Stimulated activated CD8-positive, alpha-beta memory T cell treated with anti-CD3 and anti-CD28 coated beads, Interleukin-4, amount 100 ng/mL, for 1 hour (primary cell): ENCODE measurements at places on chromosomes 2 and 18.

GRCh38 chr2:191255756-191256312 lies 10.6 kb downstream of the MYO1B start:
- no peak for DNase-seq

GRCh38 chr2:240405133-240405532 lies 30.3 kb upstream of the GPC1 start:
- no peak for DNase-seq

GRCh38 chr2:111118981-111119821 lies 1.5 kb upstream of the BCL2L11 start:
- no peak for DNase-seq

- DNase-seq: no peak
These were observed 12.2 kb upstream of the DNPEP start for GRCh38 chr2:219399716-219400478.

GRCh38 chr2:181814057-181814491 lies 77.5 kb upstream of the ITPRID2 start:
- DNase-seq: no peak

DNA sequence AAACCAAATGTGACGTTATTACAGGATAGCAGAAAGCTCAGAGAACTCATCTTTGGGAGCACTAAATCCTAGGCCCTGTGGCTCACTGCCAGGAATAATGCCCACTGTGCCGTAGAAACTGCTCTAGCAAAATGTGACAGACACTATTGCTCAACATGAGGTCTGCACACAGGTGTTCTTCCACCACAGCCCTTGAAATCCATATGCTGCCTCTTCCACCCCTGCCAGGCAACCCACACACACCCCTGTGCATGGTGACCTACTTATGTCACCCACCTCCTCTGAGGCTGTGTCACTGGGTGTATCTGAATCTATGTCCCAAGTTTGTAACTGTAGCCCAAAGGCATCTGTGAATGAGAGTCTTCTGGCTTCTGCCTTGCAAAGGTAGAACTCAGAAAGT lies 66.1 kb upstream of the MBOAT2 start:
- DNase-seq: no peak

- DNase-seq: no peak
These were observed 163.1 kb downstream of the ANTXR1 start for GRCh38 chr2:69175790-69176715.

DNA sequence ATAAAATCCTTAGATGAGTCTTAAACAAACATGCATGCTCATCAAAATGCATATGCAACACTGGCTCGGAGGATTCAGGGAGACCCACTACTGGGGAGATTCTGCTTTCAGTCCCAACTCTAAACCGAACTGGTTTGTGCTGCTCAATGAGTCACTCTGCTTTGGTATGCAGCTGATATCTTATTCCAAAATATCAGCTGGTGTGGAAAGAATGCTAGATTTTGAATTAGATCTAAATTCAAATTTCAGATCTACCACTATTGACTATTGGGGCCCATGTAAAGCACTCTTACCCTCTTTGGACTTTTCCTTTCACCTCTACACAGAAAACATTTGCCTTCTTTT lies 39.2 kb upstream of the TTN start:
- DNase-seq: no peak

GRCh38 chr18:35376393-35376741 lies 770 bp downstream of the ZNF396 start:
- no peak for DNase-seq

GRCh38 chr2:176643646-176644045 lies 374.4 kb downstream of the MTX2 start:
- DNase-seq: no peak

DNA sequence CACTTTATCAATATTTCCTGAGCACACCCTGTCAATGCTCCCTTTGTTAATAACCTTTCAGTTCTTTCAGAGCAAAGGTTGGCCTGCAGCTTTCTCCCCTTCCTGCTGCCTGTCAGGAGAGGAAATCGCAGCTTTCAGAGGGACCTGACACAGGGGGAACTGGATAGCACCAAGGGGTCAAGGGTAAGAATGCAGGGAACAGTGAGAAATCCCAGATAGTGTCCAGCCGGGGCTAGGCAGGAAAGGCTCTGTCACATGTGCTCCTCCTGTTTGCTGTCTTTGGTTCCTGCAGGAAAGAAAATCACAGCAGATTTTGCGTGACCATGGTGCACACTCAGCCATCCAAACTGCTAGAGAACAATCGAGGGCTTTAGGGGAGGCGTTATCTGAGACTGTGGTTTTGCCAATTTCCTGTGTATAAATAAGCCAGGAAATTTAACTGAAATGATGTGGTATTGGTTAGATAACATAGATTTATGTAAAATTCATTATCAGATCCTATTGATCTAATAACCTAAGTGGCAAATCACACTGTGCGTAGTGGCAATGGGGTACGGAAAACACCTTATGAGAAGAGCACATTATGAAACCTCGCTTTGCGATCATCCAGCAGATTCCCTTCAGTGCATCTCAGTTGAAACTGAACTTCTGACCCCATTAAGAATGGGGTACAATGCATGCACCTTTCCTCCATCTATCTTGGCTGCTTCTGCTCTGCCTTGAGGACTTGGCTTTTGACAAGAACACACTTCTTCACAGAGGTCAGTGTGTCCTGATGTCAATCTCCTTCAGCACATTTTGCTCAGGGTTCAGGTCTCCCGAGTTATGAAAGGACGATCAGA lies 178.0 kb downstream of the ICOS start:
- DNase-seq: no peak
